BE2C (cell line): ENCODE measurements at places on chromosomes 1 and 21.

DNA sequence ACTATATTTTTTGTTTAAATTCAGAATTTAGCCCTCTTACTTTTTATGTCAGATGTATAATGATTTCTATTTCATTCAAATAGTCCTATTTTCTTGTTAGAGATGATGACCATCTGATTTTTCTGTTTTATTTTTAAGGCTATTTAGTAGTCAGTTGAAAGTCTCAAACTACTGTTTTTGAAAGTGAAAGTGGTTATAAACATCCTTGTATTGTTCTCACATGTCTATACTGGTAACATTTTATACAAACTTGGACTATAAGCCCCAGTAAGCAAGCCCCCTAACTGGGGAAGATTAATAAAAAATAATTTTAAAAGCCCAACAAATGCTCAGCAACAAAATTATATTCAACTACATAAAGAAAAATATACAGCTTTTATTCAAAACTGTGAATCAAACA lies 271.3 kb upstream of the RGS18 start:
- no peak for DNase-seq

DNA sequence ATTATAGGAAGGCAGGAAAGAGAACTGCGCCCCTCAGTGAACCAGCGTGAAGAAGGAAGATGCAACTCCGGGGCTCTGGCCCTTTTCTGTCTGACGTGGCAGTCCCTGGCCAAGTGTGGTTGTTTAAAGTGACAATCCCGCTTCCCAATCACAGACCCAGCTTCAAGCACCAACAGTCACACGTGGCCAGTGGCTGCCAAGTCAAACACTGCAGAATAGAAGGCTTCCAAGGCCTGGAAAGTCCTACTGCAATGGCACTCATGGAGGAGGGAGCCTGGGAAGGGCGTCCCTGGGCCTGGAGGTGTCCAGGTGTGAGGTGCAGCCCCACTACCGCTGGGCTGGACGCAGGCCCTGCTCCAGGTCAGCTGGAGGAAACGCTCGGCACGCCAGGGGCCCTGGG lies 143.8 kb downstream of the CASZ1 start:
- no peak for DNase-seq

GRCh38 chr21:45093035-45093532 lies 18.7 kb downstream of the ADARB1 start:
- DNase-seq = no peak

- DNase-seq = no peak
Measured at GRCh38 chr1:163922743-163923201, 601.0 kb downstream of the NUF2 start.

GRCh38 chr1:97996880-97997279 lies 76.0 kb upstream of the DPYD start:
- DNase-seq = no peak

- no peak for DNase-seq
Measured at GRCh38 chr1:45385302-45385701, 45.1 kb upstream of the MUTYH start.

DNA sequence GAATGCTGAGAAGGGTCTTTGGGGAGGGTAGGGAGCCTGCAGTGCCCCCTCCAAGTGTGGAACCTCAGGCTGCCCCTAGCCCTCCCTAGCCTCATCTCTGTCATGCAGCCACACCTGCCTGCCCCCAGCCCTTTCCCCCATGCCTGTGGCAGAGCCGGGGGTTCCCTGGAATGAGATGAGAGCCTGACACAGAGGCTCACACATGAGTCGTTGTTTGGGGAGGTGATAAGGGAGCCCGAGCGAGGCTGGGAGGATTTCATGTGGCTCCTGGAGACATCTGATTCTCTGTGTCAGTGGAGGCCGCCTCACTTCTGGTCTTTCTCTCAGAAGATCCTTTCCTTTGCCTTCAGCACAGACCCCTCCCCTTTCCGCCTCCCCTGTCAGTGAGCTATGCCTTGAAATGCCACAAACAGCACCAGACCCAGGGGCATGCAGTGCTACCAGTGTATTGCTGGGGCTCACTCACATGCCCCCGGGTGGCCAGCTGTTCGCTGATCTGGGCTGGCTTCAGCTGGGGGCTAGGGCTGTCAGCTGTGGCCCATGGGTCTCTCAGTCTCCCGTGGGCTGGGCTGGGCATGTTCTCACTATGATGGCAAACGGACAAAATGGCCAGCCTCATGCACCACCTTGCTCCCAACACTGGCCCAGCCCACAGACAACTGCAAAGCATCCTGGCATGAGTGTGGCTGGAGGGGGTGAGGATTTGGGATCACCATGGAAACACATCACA lies 102.6 kb downstream of the AJAP1 start:
- DNase-seq = no peak

DNA sequence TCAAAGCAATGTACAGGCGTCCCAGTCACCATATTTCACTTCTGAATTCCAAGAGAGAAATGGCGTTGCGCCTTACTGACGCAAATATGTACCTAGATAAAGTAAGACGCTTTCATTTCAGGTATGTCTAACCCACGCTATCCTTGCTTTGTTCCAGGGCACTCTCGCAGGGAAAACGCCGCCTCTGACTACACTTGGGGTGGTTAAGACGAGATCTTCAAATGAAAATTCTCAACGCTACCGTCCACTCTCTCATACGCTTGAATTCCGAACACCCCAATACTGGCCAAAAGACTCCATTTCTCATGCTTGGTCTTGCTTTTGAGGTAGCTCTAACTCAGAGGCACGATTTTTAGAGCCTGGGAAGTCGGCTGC lies 736 bp upstream of the ZMPSTE24 start:
- no peak for DNase-seq

DNA sequence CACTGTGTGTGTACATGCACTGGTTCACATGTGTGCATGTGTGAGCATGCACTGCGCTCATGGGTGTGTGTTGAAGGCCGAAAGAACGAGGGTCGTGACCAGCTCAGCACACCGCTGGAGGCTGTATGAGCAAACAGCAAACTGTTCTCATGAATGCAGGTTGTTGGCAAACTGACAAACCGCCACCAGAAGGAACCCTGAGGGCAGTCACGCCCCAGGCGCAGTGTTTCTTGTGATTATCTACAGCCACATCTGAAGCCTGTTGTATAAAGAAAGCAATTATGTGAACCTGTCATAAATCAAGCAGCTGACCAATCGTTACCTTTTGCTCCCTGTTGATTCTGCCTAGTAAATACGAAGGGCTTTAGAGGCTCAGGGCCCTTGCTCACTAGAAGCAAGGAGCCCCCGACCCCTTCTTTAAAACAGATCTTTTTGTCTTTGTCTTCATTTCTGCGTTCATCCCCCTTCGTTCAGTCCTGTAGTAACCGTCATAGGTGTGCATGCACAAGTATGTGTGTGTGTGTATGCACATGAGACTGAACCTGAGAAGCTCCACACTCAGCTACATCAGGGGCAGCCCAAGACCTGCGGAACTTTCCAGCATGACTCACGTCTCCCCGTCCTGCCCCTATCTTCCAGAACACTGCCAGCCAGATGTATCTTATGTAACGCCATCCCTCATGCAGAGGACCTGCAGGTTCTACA lies 16.8 kb upstream of the RIPK4 start:
- DNase-seq = peak; percentile 34

- DNase-seq = no peak
Measured at GRCh38 chr1:12690156-12690555, 25.8 kb upstream of the AADACL3 start.

DNA sequence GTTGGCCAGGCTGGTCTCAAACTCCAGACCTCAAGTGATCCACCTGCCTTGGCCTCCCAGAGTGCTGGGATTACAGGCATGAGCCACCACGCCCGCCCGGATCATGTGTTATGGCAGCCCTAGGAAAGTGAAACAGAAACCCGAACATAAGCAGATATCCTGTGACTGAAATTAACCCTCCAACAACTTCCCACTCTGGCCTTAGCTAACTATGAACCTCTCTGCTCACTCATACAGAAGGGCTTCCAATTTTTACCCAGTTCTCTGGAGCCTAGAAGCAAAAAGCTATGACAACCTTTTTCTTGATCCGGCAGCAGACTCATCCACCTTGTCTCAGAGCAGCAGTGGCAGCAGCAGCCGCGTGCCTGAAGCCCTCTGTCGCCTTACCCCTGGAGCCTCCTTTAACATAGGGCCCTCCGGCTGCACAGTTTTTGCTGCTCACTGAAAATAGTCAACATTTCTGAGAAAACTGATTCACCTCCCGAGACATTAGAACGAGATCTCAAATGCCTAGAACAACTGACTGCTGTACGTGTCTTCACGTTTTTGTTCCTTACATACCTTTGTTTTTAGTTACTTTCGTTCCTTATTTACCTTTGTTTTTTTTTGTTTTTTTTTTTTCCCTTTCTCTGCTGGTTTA lies 9.3 kb downstream of the CBR1 start:
- DNase-seq = no peak

- no peak for DNase-seq
Measured at GRCh38 chr1:112143871-112144441, 154.5 kb upstream of the KCND3 start.
